ENCODE measurements at places on chromosomes 6 and 20. TPM values are rescaled to one million over a fixed set of nuclear protein-coding genes. Genes with fewer than 3 reads are reported as not detected.

The ANGPT4 gene
- total RNA-seq: 6.0 TPM

The HSPA1L gene
- total RNA-seq: 2.5 TPM

- H3K4me3 ChIP-seq: no peak overlapping the region
- DNase-seq: no peak
- no peak overlapping the region for H3K27ac ChIP-seq
- H3K4me1 ChIP-seq: no peaks in the 10 kb centered on the region
- H3K36me3 ChIP-seq: no peaks in the 10 kb centered on the region
Measured at GRCh38 chr20:4563534-4563933, 158.2 kb upstream of the PRND start.

DNA sequence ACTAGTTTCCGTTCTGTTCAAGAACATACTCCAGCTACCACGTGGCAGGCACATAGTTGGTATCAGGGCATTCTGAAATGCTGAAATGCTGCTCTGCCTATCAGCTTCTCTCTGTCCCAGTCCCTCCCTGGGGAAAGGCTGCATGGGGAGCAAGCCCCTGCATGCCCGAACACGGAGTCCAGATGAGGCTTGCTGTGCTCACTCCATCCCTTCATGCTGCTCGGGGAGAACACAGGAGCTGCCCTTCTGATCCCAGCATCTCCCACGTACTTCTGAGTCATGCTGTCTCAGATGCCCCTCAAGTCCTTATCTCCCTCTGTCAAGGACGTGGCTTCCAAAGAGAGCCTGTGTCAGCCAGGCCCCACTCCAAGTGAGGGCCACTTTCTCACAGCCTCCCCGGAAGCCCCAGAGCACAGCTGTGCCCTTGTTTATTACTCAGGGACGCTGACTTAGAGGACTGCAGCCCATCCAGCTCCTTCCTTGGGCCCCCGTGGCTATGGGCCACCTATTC lies 29.4 kb downstream of the THBS2 start:
- no peak overlapping the region for H3K27ac ChIP-seq
- no peak for DNase-seq
- no peaks in the 10 kb centered on the region for H3K27me3 ChIP-seq
- H3K4me1 ChIP-seq: no peaks in the 10 kb centered on the region
- no peak overlapping the region for H3K4me3 ChIP-seq
- H3K36me3 ChIP-seq: no peaks in the 10 kb centered on the region

DNA sequence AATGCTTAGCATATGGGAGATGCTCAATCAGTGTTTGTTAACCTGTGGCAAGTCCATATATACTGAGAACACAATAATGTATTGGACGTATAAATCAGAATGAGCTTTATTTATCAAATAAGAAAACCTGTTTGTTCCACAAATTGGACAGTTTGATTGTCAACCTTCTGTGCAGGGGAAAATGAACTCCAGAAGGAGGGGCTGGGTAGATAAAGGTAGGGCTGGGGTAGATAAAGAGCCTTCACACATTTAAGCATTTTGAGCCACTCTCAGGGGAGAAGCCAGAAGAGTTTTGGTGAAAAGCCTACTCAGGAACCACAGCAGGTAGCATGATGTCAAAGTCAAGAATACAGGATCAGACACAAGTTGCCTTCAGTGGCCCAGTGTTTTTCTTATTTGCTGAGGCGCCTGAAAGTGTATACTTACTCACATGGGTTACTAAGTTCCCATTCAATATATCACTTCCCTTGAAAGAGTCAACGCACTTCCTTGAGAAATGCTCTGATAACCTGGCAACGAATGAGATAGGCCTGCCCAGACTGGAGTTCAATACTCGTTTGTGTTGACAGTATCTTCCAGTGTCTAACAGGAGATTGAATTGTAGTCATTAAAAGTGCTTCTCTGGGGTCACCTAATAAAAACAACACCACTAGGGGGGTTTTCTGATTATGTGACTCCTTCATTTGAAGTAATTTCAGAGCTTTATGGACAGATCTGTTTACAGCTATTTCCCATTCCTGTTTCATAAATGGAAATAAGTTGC lies 263.9 kb upstream of the CITED2 start:
- H3K27me3 ChIP-seq: no peaks in the 10 kb centered on the region
- no peak for DNase-seq
- H3K36me3 ChIP-seq: no peaks in the 10 kb centered on the region
- H3K27ac ChIP-seq: no peak overlapping the region
- no peak overlapping the region for H3K4me3 ChIP-seq

GRCh38 chr6:44397424-44398164 lies 10.1 kb downstream of the CDC5L start:
- H3K36me3 ChIP-seq: peaks cover 90% of the 10 kb centered on the region
- H3K27me3 ChIP-seq: no peaks in the 10 kb centered on the region
- H3K4me3 ChIP-seq: no peak overlapping the region

- no peak for DNase-seq
- H3K4me3 ChIP-seq: no peak overlapping the region
- no peaks in the 10 kb centered on the region for H3K4me1 ChIP-seq
- no peak overlapping the region for H3K27ac ChIP-seq
- no peaks in the 10 kb centered on the region for H3K36me3 ChIP-seq
- H3K27me3 ChIP-seq: peaks cover 22% of the 10 kb centered on the region
Measured at GRCh38 chr20:20214757-20215275, 153.1 kb upstream of the INSM1 start.

All from lower lobe of right lung (tissue), 2 donors.